Left forelimb (tissue), 1 donor: ENCODE measurements at places on chromosomes 4 and X.

DNA sequence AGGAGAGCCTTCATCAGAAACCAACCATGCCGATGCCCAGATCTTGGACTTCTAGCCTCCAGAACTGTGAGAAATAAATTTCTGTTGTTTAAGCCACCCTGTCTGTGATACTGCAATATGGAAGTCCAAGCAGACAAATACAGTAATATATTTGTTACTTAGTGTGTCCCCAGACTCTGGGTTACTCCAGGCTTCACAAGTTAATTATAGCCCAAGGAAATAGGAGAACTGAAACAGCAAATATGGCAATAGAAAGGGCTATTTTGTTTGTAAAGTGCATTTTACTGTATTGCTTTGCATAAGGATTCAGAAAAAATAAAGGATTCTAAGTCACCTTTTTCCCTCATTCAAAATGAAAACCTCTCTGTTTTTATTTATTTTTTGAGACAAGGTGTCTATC, 15.7 kb downstream of the TIGD4 start:
- DNase-seq, result no peak

DNA sequence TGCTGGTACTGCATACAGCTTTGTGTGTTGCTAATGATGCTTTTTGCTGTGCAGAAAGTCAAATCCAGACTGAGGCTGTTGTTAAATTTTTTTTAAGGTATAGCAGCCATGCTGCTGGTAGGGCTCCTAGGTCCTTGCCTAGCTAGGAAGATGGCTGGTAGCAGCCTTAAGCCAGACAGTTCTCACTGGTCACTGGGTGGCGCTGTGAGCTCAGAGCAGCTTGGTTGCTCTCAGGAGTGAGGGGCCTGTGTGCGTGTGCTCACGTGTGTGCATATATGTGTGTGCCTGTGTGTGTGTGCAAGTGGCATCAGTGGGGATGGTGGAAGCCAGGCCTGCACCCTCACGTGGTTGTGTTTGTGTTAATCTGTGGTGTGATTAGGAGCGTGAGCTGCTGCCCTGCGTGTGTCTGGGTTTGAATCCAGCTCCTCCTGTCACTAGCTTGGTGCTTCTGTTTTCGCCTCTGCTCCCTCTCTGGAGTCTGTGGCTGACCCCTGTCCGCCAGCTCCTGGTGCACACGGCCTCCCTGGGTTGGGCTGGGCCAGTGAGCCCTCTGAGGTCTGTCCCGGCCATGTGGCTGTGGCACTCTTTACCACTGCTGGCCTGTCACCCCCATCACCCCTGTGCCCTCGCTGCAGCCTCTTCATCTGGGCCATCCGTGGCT, 46.1 kb downstream of the SORCS2 start:
- no peak for DNase-seq

- DNase-seq, result no peak
These were observed 296.2 kb downstream of the PAPSS1 start for GRCh38 chr4:107423677-107424405.

DNA sequence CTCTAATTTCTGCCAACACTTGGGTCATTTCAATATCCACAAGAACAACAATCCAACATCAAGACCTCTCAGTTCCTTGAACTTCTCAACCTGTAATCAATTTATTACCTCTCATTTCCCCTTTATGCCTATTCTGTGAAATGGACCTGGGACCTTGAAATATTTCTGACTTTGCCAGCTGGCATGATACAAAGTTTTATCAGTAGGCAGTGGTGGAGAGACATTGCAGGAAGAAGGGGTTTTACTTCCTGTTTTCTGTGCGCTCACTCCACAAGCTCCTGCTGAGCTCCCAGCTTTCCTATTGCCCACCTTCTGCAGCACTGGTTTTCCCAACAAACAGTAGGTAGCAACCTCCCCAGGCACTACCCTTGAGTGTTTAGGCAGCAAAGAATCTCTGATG, 3.5 kb upstream of the ARHGEF6 start:
- no peak for DNase-seq

GRCh38 chr4:41394481-41394894, 137.8 kb downstream of the UCHL1 start:
- DNase-seq, result no peak

GRCh38 chrX:140723121-140723715, 13.7 kb downstream of the LINC00632 start:
- DNase-seq, result no peak

DNA sequence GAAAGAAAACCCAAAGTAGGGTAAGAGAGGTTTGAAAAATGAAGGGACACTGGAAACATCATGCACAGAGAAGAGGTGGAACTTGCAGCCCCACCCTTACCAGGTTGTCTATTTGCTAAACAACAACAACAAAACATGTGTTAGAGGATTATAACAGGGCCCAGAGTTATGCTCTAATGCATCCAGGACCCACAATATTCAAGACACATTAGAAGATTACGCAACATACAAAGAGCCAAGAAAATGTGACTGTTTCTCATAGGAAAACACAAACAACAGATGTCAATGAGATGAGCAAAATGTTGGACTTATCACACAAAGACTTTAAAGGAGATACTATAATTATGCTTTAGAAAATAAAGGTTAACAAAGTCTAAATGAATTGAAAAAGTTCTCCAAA, 128.5 kb downstream of the LRBA start:
- no peak for DNase-seq

DNA sequence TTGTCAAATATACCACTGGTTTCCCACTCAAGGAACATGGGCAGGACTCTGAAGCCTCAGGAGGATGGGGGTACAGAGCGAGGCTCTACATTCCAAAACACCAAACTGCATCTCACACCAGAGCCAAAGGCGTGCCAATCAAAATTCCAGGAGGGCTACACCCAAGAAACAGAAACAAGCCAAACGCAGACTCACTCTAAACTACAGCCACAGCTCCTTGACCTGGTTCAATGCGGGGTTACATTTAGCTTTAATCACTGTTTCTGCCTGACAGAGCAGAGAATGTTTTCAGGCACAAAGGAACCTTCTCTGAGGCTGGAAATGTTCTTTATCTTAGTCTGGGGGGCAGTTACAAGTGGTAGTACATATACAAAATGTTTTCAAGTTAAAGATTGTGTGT, 2121.5 kb upstream of the AGA start:
- DNase-seq, result no peak

DNA sequence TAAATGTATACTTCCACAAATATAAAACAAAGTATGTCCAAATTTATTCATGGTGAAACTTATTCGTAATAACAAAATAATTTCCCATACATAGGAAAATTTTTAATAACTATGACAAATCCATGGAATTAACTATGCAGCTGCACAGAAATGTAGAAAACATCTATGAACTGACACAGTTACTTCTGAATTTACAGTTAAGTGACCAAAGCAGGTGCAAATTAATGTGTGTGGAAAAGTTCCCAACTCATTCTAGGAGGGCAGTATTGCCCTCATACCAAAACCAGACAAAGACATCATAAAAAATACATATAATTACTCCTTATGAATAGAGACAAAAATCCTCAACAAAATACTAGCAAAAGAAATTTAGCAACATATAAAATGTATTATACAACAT, 12.5 kb downstream of the LDOC1 start:
- DNase-seq, result no peak

- no peak for DNase-seq
These were observed 202.9 kb downstream of the TEX13A start for GRCh38 chrX:105017641-105018040.

GRCh38 chr4:168059251-168059650, 33.1 kb upstream of the ANXA10 start:
- DNase-seq, result no peak
